ENCODE measurements at places on chromosomes 13 and 19.

DNA sequence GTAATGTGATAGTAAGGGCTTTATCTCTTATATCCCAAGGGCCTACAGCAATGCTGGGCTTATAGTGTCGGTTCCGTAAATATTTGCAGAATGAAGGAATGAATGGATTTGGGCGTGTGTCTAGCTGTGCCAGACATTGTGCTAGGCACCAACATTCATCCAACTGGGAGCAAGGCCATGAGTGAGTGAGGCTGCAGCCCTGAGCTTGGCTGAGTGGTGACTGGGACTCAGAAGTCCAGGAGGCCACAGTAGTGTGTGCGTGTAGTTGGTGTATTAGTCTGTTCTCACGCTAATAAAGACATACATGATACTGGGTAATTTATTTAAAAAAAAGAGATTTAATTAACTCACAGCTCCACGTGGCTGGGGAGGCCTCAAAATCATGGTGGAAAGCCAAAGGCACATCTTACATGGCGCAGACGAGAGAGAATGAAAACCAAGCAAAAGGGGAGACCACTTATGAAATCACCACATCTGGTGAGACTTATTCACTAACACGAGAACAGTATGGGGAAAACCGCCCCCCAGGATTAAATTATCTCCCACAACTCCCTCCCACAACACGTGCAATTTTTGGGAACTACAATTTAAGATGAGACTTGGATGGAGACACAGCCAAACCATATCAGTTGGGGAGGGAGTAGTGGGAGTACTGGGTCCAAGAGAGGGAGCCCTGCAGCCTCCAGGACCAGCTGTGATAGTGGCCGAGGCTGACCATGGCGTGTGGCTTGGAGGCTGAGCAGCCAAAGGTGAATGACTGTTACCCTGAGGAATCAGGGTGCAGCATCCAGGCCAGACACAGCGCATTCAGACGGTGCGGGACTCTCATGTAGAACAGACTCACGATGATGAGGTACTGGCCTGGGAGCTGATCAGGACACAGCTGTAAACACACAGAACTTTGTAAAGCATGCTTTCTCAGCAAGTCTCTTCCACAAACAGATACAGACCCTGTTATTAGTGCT lies 104.6 kb downstream of the TEX26 start:
- DNase-seq: no peak

DNA sequence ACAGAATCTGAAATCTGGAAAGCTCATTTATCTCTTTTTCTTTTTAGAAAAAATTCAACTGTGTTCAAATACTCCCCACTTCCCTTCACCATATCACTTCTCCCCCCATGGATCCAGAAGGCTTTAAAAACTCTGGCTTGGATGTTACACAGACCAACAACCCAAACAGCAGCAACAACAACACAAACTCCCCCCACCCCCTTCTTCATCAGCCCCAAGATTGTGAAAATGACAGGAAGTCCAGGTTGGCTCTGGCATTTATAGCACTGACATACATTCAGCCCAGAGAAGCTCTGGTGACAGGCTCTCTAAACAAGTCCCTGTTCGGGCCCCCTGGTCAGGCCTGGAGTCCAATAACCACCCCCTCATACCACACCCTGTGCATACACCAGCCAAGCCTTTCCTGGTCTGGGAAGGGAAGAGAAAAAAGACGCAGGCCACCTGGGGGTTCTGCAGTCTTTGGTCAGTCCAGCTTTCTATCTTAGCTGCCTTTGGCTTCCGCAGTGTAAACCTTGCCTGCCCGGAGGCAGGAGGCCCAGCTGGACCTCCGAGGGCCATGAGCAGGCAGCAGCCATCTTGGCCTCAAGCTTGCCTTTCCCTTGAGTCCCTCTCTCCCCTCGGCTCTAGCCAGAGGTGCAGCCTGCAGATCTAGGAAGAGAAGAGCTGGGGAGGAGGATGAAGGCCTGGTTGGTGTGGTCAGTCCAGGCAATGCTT lies 6.8 kb downstream of the CDX2 start:
- no peak for DNase-seq

GRCh38 chr19:7182489-7182888 lies 111.7 kb downstream of the INSR start:
- DNase-seq: no peak

- DNase-seq: no peak
Observed at GRCh38 chr13:67123165-67123564, 107.0 kb downstream of the PCDH9 start.

DNA sequence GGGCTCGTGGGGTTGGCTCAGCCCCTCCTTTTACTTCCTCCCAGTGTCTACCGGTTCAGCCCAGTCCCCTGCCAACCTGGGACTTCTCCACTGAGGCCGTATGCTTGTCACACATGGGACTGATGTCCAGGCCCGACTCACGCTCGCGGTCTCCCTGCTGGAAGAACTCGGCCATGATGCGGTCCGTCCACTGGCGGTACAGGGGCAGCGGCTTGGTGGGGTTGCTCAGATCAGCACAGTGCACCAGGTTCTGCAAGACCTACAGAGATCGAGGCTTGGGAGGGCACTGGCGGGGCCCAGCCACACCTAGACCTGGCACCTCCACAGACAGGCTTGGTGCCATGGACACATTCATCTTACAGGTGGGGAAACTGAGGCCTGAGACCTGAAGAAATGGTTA lies 7.8 kb upstream of the RAB3A start:
- DNase-seq: no peak

DNA sequence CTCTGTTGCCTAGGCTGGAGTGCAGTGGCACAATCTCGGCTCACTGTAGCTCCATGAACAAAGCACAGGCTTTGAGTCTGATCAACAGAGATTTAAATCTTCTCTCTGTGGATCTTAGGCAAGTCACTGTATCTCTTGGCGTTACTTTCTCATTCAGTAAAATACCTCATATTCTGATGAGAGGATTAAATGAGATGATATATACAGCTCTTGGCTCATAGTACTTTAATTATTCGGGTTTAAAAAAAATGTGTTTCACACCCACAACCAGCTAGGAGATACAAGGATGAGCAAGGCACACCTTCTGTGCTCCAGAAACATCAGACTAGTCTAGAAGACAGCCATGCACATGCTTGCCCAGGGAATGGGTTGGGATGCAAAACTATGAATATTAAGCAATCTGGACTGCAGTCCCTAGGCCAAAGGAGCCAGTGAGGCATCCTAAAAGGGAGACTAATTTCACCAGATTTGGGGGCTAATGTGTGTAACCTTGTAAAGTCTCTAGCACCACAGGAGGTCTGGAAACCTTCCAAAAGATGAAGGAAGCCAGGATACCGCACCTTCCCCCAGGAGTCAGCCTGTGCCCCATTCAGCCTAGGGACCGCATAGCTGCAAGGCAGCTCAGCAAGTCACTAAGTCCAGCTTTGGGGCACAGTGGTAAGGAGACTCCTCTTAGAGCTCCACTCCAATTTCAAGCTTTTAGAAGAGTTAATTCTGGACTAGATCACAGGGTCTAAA lies 2.5 kb downstream of the VPS36 start:
- no peak for DNase-seq

DNA sequence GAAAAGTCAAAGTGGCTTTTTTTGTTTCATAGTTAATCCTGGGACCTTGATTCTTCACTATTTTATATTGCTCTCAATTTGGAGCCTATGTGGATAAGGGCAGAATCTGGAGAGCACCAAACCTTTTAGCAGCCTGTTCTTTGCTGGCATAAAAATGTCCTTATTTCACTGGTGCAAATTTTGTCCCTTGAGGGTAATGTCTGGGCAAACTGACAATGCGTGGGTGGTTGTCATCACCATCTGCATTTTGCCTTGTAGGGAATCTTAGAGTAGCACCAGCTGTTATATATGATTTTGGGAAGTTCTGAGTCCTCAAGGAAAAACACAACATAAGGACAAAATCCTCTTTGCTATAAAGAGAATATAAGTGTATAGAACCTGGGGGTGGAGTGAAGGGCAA lies 336.9 kb upstream of the HTR2A start:
- DNase-seq: no peak

GRCh38 chr19:18672606-18673337 lies 10.7 kb upstream of the CRTC1 start:
- no peak for DNase-seq

DNA sequence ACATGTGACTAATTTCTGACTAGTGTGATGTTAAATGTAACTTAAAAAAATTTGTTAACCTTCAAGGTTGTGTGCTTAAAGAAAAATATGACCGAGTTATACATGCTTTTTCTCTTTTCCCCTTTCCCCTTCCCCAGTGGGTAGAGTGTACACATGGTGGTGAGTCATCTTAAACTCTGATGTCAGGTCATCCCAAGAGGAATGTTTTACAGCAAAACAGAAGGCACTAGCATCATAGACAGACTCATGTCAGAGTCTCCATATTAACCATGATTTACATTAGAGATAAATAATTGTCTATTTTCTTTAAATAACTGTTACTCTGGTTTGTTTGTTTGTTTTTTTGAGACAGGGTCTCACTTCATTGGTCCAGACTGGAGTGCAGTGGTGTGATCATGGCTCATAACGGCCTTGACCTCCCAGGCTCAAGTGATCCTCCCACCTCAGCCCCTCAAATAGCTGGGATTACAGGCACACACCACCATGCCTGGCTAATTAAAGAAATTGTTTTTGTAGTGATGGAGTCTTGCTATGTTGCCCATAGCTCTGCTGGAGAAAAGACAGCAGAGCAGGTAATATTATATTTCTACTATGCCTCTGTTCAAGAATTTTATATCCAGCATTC lies 160.4 kb upstream of the PCDH9 start:
- no peak for DNase-seq

DNA sequence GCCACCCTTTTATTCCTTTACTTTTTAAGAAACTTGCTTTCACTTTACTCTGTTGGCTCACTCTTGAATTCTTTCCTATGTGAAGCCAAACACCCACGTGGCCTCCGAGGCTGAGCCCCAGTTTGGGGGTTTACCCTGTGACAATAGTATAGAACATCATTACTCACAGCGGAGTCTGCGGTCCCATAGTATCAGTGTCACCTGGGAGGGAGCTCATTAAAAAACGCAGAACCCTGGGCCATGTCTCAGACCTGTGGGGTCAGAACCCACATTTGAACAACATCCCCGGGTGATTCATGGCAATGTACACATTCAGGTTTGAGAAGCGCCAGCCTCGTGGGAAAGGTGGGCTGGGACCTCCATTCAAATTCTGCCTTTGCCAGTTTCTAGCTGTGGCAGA lies 36.0 kb upstream of the UBL3 start:
- DNase-seq: no peak

DNA sequence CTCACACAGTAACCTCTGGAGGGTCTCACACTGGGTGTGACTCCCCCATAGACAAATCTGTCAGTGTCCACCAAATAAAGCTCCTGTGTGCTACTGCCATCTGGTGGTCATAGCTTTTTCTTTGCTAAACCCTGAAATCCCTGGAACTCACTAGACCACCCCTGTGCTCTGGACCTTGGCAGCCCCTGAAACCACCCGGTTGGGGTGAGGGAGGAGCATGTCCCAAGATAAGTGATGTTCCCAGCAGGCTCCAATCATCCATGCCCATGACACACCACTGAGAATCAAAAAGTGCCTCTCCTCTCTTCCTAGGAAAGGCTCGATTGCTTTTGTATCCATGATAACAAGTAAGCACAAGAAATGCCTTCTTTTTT lies 6.5 kb upstream of the HSD17B14 start:
- DNase-seq: peak; percentile 55

DNA sequence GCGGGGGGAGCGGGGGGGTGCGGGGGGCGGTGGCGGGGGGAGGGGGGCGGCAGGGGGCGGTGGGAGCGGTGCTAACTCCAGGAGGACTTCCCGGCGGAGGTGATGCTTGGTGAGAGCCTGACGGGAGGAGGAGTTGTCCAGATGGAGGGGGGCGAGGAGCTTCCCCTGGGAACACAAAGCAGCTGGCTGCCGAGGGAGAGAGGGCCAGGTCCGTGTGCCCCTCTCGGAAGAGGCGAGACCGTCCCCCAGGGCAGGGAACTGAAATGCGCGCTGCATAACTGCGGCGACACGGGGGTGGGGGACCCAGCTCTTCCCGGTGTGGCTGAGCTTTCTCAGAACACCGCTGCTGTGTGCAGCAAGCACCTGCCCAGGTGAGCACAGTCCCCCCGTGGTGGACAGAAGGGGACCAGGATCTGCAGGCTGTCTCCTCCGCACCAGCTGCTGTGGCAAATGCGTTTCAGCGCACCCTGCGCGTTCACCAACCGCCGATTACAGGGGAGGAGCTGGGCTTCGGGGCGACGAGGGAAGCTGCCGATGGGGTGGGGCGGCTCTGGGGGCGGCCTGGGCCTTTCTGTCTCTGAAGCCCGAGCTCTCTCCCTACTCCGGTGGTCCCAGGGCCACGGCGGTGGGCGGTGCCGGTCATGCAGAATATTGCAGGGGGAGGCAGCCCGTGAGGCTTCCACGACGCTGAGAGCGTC lies 54.7 kb upstream of the F7 start:
- DNase-seq: no peak

GRCh38 chr19:43784241-43784980 lies 3.6 kb upstream of the KCNN4 start:
- DNase-seq: peak; percentile 89

- DNase-seq: peak; percentile 68
Observed at GRCh38 chr19:14073261-14073924, 807 bp downstream of the MISP3 start.

DNA sequence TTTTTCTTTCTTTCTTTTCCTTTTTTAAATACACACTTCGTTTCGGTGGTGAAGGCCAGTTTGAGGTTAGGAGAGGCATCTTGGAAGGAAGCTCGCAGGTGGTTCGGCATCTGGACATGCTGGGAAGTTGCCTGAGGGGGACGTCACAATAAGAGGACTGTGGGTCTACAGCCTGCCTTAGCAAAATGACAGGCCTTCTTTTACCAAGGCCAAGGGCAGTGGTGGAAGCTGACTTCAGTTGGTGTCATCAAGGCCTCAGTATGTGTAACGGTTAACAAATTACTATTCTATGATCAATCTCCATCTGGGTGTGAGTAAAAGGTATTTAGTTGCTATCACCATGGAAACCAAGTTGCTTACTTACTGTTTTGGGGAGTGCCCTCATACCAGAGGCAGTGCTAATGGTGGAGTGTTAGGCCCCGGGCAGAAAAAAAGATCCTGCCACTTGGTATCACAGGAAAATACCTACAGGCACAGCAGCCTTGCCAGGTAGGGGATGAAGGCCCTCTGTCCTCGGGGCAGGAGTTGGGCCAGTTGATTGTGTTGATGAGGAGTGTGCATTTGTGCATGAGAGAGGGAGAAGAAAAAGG lies 10.3 kb downstream of the ACTN4 start:
- DNase-seq: no peak

DNA sequence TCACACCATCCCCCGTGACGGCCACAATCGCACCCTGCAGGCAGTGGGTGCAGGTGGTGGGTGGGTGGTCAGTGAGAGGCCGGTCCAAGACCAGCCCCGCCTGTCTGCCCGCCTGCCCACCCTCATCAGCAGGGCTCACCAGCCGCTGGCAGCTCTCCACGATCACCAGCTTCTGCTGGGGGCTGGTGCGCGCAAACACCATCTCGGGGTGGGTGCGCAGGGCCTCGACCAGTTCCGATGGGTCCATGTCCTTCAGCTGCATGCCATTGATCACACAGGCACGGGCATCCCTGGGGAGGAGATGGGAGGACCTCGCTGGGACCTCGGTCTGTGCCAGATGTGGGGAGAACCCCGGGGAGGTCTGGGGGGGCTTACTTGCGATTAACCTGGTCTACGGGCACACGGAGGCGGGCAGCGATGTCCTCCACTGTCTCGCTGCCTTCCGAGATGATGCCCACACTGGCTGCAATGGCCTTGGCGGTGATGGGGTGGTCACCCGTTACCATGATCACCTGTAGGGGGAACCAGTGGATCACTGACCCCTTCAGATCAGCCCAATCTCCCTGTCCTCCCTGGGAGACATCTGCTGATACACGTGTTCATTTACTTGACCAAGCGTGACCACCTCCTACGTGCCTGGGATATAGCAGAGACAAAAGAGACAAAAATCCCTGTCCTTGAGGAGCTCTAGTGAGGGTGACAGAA lies 8.0 kb downstream of the ATP4A start:
- DNase-seq: peak; percentile 65

Data from urothelium cell line (cell line).